HFFc6 (cell line): ENCODE measurements at places on chromosomes 5 and 9.
A peak's percentile ranks its signal among the peaks of the same experiment; 100 is the strongest.

- H3K4me3 ChIP-seq: peak overlapping the region; percentile 96
- DNase-seq: peak; percentile 16
- peaks cover 2% of the 10 kb centered on the region; the same call in 1 of the 2 replicates for H3K27me3 ChIP-seq
- H3K27ac ChIP-seq: peak overlapping the region; percentile 97
- H3K4me1 ChIP-seq: peaks cover 65% of the 10 kb centered on the region
- H3K36me3 ChIP-seq: peaks cover 21% of the 10 kb centered on the region
Observed at GRCh38 chr5:95822043-95822541, 434 bp downstream of the GLRX start.

- peaks cover 8% of the 10 kb centered on the region for H3K27me3 ChIP-seq
- 0 out of 2 replicates have a peak, but pooled peaks cover 4% of the 10 kb centered on the region for H3K4me1 ChIP-seq
- no peak overlapping the region for H3K27ac ChIP-seq
- DNase-seq: no peak
Observed at GRCh38 chr5:62139741-62140140, 166.3 kb upstream of the KIF2A start.

DNA sequence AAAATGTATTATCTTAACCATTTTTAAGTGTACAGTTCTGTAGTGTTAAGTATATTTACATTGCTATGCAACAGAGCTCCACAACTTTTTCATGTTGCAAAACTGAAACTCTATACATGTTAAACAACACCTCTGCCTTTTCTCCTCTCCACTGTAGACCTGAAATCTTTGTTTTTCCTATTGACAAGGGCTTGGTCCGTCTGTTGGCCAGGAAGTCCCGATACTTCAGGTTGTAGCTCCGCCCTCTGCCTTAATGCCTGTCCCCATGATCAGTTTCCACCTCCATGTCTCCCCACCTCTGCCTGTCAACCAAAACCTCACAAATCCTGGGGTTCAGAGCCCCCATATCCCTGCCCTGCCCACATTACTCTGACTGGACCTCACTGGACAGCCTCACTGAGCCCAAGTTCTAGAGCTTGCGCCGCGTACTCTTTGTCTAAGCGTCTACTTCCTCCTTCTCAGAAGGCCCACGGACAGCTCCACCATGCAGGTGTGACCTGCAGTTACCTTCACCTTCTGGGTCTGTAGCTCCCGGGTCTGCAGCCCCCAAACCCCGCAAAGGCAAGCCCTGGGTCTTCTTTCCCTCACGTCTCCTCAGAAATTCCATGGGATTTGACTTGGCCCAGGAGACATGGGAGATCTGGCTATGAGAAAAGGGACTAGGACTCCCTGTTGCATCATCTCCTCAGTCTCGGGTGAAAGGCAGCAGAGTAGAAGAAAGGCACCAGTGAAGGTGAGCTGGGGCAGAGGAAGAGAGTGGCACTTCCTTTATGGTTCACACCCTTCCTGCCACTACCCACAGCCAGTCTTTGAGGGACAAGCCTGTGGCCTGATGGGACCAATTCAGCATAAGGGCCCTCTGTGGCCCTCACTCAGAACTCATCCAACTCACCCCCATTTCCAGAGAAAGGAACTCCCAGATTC, 8.0 kb downstream of the GLIPR2 start:
- no peak for DNase-seq
- peaks cover 51% of the 10 kb centered on the region for H3K4me1 ChIP-seq
- peaks cover 20% of the 10 kb centered on the region for H3K36me3 ChIP-seq

GRCh38 chr5:95068289-95068910, 216.5 kb downstream of the MCTP1 start:
- DNase-seq: no peak
- no peaks in the 10 kb centered on the region; the same call in 1 of the 2 replicates for H3K27me3 ChIP-seq
- 0 out of 2 replicates have a peak overlapping the region, but pooled peaks have one; percentile 5 for H3K27ac ChIP-seq

- H3K36me3 ChIP-seq: peaks cover 62% of the 10 kb centered on the region
- 0 out of 2 replicates have a peak overlapping the region, but pooled peaks have one; percentile 11 for H3K4me3 ChIP-seq
- DNase-seq: peak; percentile 74
- H3K27ac ChIP-seq: 0 out of 2 replicates have a peak overlapping the region, but pooled peaks have one; percentile 19
- no peaks in the 10 kb centered on the region for H3K27me3 ChIP-seq
- H3K4me1 ChIP-seq: peaks cover 24% of the 10 kb centered on the region
Observed at GRCh38 chr5:75551471-75551870, 39.8 kb downstream of the POLK start.

GRCh38 chr9:134408939-134409737, 82.9 kb downstream of the RXRA start:
- H3K27ac ChIP-seq: peak overlapping the region; percentile 67
- no peaks in the 10 kb centered on the region for H3K36me3 ChIP-seq
- no peaks in the 10 kb centered on the region for H3K27me3 ChIP-seq

DNA sequence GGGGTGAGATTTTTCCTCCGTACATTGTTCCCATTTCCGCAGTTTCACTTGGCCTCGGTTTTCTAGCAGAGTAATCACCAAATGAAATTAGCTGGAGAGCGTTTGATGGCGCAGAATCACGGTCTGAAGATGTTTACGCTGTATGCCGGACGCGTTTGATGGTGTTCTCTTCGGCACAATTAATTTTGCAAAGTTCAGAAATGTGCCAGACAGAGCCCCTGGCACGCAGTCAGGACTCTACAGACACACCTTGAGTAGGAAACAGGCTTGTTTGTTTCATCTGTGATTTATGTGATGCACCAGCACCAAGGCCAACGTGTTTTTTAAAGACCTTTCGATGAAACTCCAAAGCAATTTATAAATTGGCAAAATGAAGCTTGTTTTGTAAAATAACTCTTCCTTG, 863 bp upstream of the LIFR start:
- no peak for DNase-seq
- H3K4me3 ChIP-seq: peak overlapping the region; percentile 94
- peaks cover 7% of the 10 kb centered on the region; the same call in 1 of the 2 replicates for H3K27me3 ChIP-seq
- no peaks in the 10 kb centered on the region; the same call in 1 of the 2 replicates for H3K36me3 ChIP-seq
- peaks cover 20% of the 10 kb centered on the region for H3K4me1 ChIP-seq
- peak overlapping the region; percentile 69 for H3K27ac ChIP-seq

DNA sequence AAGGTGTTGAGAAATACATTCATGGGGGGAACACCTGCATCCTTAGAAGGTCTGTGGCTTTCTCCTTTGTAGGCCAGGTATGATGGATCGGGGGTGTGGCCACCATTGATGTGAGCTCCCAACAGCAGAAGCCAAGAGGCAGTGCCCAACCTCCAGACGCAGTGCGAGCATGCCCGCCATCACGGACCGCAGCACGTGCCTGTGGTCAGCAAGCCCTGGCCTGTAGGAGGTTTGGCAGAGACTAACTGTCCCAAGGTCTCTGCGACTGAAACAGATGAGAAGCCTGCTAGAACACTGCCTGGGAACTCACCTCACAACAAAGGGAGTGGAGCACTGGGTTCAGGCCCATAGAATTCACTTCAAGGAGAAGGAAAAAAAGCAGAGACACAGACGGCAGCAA, 31.9 kb upstream of the ZNF354A start:
- no peak overlapping the region for H3K4me3 ChIP-seq
- H3K27ac ChIP-seq: no peak overlapping the region
- no peaks in the 10 kb centered on the region for H3K4me1 ChIP-seq
- DNase-seq: no peak
- peaks cover 2% of the 10 kb centered on the region; the same call in 1 of the 2 replicates for H3K27me3 ChIP-seq

GRCh38 chr9:21154018-21154608, 12.3 kb downstream of the IFNA21 start:
- H3K4me3 ChIP-seq: no peak overlapping the region
- H3K4me1 ChIP-seq: peaks cover 10% of the 10 kb centered on the region; the same call in 1 of the 2 replicates
- H3K27me3 ChIP-seq: peaks cover 4% of the 10 kb centered on the region
- H3K27ac ChIP-seq: no peak overlapping the region
- no peak for DNase-seq

DNA sequence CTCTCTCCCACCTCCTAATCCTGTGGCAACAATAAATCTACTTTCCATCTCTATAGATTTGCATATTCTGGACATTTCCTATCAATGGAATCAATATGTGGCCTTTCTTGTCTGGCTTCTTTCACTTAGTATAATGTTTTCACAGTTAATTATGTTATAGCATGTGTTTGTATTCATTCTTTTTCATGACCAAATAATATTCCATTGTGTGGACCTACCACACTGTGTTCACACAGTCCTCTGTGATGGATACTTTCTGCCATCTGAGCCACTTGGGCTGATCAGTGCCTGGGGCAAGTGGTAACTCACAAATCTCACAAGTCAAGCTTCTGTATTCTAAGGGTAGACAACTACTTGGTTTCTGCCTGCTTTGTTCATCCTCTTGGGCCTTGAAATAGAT, 48.7 kb upstream of the POMT1 start:
- peaks cover 38% of the 10 kb centered on the region for H3K36me3 ChIP-seq
- peaks cover 8% of the 10 kb centered on the region for H3K27me3 ChIP-seq
- H3K4me3 ChIP-seq: no peak overlapping the region
- no peak for DNase-seq
- no peak overlapping the region for H3K27ac ChIP-seq

- no peak overlapping the region for H3K27ac ChIP-seq
- H3K36me3 ChIP-seq: no peaks in the 10 kb centered on the region
- no peaks in the 10 kb centered on the region for H3K4me1 ChIP-seq
- H3K4me3 ChIP-seq: no peak overlapping the region
- H3K27me3 ChIP-seq: no peaks in the 10 kb centered on the region
Observed at GRCh38 chr9:34262971-34263370, 66.1 kb downstream of the KIF24 start.

DNA sequence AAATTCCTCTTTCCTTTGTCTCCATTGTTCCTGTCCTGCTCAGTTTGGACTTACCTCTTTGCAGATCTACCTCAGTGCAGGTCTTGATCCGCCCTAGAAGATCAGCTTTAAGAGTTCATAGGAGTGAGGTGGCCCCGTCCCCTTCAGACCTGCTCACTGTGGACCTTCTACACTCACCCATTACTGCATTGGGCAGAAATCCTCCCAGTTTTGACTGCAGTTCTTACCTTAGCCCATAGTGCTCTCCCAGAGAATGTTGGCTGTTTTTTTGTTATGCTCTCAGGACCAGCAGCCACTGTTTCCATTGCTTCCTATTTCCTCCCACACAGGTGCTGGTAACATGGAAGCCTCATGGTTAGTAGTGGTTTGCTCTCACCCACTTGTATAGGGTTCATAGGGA, 63.3 kb downstream of the GALNT10 start:
- H3K4me1 ChIP-seq: peaks cover 52% of the 10 kb centered on the region
- H3K4me3 ChIP-seq: no peak overlapping the region
- peaks cover 27% of the 10 kb centered on the region for H3K36me3 ChIP-seq
- no peak overlapping the region for H3K27ac ChIP-seq
- H3K27me3 ChIP-seq: peaks cover 1% of the 10 kb centered on the region; the same call in 1 of the 2 replicates

- DNase-seq: no peak
- peaks cover 26% of the 10 kb centered on the region for H3K36me3 ChIP-seq
- no peak overlapping the region for H3K4me3 ChIP-seq
- peaks cover 62% of the 10 kb centered on the region for H3K4me1 ChIP-seq
- H3K27me3 ChIP-seq: peaks cover 5% of the 10 kb centered on the region
- H3K27ac ChIP-seq: no peak overlapping the region
Observed at GRCh38 chr5:150527808-150528207, 19.9 kb downstream of the NDST1 start.

- peaks cover 82% of the 10 kb centered on the region for H3K4me1 ChIP-seq
- DNase-seq: no peak
- H3K4me3 ChIP-seq: no peak overlapping the region
Observed at GRCh38 chr9:95031711-95032461, 285.6 kb downstream of the FANCC start.

DNA sequence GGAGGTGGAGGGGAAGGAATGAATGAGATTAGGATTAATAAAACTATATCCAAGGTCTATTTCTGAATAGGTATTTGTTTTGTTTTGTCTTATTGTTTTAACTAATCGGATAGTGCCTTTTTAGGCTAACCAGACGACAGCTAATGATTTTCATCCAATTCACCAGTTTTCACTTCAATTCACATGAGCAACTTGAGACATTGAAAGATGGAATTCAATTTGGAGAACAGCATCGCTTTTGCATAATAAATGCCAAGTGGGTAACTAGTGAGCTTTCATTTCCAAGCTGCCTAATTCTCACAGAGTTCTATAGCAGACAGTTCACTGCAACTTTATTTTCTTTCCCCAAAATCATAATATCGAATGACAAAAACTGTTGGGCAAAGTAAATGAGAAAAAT, 5.0 kb downstream of the AGXT2 start:
- no peaks in the 10 kb centered on the region for H3K36me3 ChIP-seq
- no peak overlapping the region for H3K27ac ChIP-seq
- peaks cover 3% of the 10 kb centered on the region for H3K27me3 ChIP-seq

- no peak overlapping the region for H3K4me3 ChIP-seq
- H3K27me3 ChIP-seq: peaks cover 3% of the 10 kb centered on the region; the same call in 1 of the 2 replicates
- no peaks in the 10 kb centered on the region for H3K36me3 ChIP-seq
- no peak overlapping the region for H3K27ac ChIP-seq
- no peak for DNase-seq
Observed at GRCh38 chr9:16044579-16044881, 491.7 kb downstream of the CCDC171 start.

DNA sequence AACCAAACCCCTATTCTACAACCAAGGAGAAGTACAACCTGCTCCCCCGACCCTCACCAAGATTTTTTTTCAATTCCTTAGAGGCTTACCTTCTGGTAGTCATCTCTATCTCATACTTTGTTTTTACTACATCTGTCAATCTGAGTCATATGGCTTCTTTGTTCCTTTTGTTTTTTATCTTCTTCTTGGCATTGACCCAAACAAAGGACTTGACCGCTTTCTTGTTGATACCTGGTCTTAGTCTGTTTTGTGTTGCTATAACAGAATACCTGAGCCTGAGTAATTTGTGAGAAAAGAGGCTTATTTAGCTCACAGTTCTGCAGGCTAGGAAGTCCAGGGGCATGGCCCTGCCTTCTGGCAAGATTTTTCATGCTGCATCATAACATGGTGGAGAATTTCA, 352.7 kb downstream of the MLLT3 start:
- H3K27ac ChIP-seq: no peak overlapping the region
- no peak for DNase-seq
- H3K36me3 ChIP-seq: no peaks in the 10 kb centered on the region
- H3K4me3 ChIP-seq: no peak overlapping the region

DNA sequence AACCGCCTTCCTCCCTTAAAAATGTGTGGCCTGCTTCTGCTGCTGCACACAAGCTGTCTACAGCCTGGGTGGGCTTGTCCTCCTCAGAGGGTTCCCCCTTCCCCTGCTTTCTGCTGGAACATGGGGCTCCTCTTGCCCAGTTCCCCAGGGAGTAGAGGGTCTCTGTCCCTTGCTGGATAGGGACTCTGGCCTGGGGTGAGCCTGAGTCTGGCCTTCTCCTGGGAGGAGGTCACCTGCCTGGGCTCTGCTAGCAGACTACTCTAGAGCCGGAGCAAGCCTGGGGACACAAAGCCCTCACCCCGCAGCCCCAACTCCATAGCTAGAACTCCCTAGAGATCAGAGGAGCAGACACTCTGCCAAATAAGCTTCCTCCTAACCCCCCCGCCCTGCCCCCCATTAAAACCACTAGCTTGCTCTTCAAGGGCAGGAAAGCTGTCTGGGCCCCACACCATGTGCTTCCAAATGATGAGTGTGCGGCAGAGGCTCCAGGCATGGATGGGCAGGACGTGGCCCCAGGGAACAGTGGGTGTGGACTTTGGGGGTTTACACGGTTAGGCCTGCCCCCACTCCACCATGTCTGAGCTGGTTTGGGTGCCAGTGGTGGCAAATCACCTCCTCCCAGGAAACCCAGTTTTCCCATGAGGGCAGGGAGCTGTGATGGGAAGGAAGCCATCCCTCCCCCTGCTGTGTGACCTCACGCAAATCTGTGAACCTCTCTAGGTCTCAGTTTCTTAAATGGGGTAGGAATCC, 10.0 kb downstream of the TCF7 start:
- DNase-seq: peak; percentile 84
- peak overlapping the region; percentile 92 for H3K27ac ChIP-seq
- peaks cover 5% of the 10 kb centered on the region for H3K27me3 ChIP-seq
- no peaks in the 10 kb centered on the region for H3K36me3 ChIP-seq
